ENCODE measurements at places on chromosomes 1 and 21. TPM values are rescaled to one million over a fixed set of nuclear protein-coding genes. Genes with fewer than 3 reads are reported as not detected.

GJA9 gene
- polyA plus RNA-seq: not detected

OR6P1 gene
- not detected for polyA plus RNA-seq

CELA2A gene
- 1.1 TPM for polyA plus RNA-seq

- peak overlapping the region; percentile 91 for H3K27ac ChIP-seq
- H3K4me1 ChIP-seq: peaks cover 12% of the 10 kb centered on the region
- no peaks in the 10 kb centered on the region for H3K36me3 ChIP-seq
- no peaks in the 10 kb centered on the region for H3K27me3 ChIP-seq
- peak; percentile 41 for DNase-seq
- H3K4me3 ChIP-seq: no peak overlapping the region
Observed at GRCh38 chr1:84271441-84272151, 29.9 kb upstream of the SAMD13 start.

GRCh38 chr1:83516369-83516768, 482.6 kb downstream of the TTLL7 start:
- no peak overlapping the region for H3K27ac ChIP-seq
- no peak overlapping the region for H3K4me3 ChIP-seq
- no peak for DNase-seq
- no peaks in the 10 kb centered on the region for H3K27me3 ChIP-seq
- no peaks in the 10 kb centered on the region for H3K4me1 ChIP-seq

GRCh38 chr1:18670121-18670867, 39.6 kb downstream of the PAX7 start:
- H3K27me3 ChIP-seq: no peaks in the 10 kb centered on the region
- H3K36me3 ChIP-seq: no peaks in the 10 kb centered on the region
- H3K4me1 ChIP-seq: no peaks in the 10 kb centered on the region
- no peak for DNase-seq
- H3K27ac ChIP-seq: no peak overlapping the region

DNA sequence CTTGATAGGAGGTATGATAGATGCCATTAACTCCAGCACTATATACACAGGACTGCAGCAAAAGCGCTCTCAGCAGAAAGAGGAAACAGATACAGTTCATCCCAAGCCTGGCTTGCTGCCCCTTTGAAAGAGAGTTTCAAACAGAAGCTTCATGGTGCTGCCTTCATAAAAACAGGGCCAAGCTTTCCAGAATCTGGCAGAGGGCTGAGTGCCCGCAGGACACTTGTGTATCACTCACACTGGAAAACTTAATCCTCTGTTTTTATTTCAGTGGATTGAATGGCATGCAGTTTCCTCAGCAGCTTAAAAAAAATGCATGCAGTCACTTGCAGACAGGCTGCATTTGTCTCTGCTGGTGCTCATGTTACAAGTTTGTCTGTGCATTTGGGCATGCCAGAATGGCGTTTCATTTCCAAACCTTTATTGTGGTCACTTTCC, 40.4 kb downstream of the KCNJ15 start:
- no peaks in the 10 kb centered on the region for H3K4me1 ChIP-seq
- no peak for DNase-seq
- no peak overlapping the region for H3K4me3 ChIP-seq

DNA sequence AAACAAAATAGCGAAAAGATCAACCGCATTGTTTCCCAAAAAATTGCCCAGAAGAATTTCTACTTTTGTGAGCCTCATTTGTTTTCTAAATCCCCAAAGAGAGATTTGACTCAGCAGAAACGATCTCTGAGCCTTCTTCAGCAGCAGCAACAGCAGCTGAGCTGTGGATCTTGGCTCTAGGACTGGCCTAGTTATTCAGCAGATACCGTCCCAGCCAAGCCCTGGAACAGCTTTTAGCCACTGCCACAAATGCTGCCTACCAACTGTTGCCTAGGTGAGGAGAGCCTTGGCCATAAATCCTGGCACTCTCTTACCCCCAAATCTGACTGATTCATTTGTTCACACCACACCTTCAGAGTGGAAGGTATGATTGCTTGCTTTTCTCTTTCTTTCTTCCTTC, 320.1 kb downstream of the TGFB2 start:
- no peak overlapping the region for H3K4me3 ChIP-seq
- no peaks in the 10 kb centered on the region for H3K36me3 ChIP-seq
- H3K27me3 ChIP-seq: no peaks in the 10 kb centered on the region
- H3K4me1 ChIP-seq: no peaks in the 10 kb centered on the region

DNA sequence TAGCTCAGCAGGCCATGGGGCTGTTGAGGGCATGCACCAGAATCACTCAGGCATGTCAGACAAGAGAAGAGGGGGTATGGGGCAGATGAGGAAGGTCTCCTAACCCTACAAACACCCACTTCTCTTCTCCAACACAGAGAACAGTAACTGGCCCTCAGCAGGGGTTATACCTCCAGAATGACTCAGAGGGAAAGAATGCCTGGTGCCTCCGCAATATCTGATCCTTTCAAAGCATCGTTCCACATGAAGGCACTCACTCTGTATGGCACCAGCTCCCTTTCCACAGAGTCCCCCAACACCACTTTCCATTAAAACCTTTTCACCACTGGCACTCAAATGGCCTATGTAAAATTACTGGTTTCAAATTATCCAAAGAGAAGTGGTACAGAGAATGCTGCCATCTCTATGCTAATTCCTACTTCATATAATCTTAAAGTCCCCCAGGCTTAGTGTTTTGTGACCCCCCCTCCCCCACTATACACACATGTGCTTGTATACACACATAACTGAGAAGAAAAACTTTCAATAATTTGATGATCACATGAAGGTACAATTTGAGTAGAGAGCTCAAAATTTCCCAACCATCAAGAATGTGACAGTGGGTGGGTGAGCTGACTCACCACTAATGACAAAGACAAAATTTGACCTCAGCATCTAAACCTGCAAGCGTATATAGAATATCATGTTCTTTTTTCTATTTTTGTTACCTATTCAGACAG, 91.5 kb downstream of the SIPA1L2 start:
- H3K4me3 ChIP-seq: no peak overlapping the region
- DNase-seq: no peak
- no peaks in the 10 kb centered on the region for H3K36me3 ChIP-seq
- H3K27me3 ChIP-seq: no peaks in the 10 kb centered on the region
- H3K27ac ChIP-seq: no peak overlapping the region
- no peaks in the 10 kb centered on the region for H3K4me1 ChIP-seq

DNA sequence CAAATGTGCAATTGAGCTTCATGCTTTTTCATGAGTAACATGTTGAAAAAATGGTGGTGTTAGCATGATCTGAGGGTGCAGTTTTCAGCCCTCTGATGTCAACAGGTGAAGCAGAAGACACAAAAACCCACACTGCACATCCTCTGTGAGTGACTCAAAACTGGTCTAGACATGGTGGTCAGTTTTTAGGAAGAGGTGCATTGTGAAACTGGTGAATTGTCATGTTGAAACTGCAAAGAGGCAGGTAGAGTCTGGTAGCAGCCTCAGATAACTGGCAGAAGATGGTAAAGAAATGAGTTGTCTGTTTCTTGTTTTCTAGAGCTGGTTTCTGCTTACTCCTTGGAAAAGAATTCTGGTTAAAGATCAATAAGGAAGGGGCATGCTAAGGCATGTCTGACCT, 97.3 kb upstream of the HMCN1 start:
- H3K36me3 ChIP-seq: no peaks in the 10 kb centered on the region
- no peak overlapping the region for H3K4me3 ChIP-seq
- H3K27ac ChIP-seq: no peak overlapping the region
- peaks cover 2% of the 10 kb centered on the region for H3K4me1 ChIP-seq
- no peak for DNase-seq

GRCh38 chr1:159548126-159548525, 12.3 kb upstream of the OR10J5 start:
- H3K27ac ChIP-seq: no peak overlapping the region
- H3K4me1 ChIP-seq: no peaks in the 10 kb centered on the region
- no peak overlapping the region for H3K4me3 ChIP-seq
- no peak for DNase-seq
- H3K36me3 ChIP-seq: no peaks in the 10 kb centered on the region

- H3K4me1 ChIP-seq: no peaks in the 10 kb centered on the region
- H3K27ac ChIP-seq: no peak overlapping the region
- H3K36me3 ChIP-seq: no peaks in the 10 kb centered on the region
Observed at GRCh38 chr1:44108971-44109370, 9.7 kb upstream of the KLF17 start.
